Activated CD8-positive, alpha-beta memory T cell treated with anti-CD3 and anti-CD28 coated beads for 4 hours (primary cell): ENCODE measurements at places on chromosomes 5 and 9.

GRCh38 chr5:142151436-142152383 lies 43.1 kb downstream of the NDFIP1 start:
- DNase-seq = peak; percentile 14

DNA sequence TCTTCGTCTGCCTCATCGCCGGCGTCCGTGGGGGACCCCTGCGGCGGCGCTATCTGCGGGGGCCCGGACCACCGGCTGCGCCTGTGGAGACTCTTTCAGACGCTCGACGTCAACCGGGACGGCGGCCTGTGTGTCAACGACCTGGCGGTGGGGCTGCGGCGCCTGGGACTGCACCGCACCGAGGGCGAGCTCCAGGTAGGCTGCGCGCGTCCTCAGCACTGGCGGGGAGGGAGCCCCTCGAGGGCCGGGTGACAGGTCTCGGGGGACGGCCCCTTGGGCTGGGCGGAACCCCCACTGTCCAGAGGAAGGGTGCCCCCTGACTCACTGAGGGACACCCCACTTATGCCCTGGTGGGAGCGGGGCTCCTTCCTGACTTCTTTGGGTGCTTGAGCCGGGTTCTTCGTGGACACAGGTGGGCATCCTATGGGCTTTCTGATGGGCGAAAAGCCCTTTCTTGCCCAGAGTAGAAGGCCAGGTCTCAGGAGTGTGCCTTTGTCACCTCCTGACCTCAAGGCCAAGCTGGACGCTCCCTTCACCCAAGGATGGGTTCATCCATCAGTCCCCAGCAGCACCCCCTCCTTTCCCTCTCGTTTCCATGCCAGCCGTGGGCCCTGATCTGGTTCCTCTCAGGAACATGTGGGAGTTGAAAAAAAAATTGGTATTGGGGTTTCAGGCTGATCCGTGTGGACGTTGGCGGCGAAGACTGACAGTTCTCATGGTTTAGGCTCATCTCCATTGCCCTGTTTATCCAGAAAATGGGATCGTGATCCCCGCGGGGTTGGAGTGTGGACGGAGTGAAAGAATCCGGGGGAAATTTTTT lies 564 bp downstream of the SLC25A25 start:
- DNase-seq = no peak

GRCh38 chr5:181246276-181247049 lies 2.8 kb upstream of the RACK1 start:
- DNase-seq = peak; percentile 55

DNA sequence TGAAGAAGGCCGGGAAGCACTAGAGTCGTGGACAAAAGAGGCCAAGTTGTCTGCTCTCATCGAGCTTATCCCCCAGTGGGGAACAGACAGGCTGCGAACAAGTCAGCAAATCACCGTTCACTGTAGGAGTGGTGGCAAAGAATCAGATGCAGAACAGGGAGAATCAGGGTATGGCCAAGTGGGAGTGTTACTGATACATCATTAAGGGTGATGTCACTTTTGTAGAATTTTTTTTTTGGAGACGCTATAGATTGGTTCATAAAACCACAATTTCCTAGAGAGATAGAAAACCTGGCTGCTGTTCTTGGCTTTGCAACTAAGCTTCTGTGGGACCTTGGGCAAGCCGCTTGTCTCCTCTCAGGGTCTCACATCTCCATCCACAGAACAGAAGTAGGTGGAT lies 21.3 kb downstream of the SPRY4 start:
- DNase-seq = no peak

GRCh38 chr5:16554110-16554509 lies 62.7 kb downstream of the RETREG1 start:
- DNase-seq = no peak

DNA sequence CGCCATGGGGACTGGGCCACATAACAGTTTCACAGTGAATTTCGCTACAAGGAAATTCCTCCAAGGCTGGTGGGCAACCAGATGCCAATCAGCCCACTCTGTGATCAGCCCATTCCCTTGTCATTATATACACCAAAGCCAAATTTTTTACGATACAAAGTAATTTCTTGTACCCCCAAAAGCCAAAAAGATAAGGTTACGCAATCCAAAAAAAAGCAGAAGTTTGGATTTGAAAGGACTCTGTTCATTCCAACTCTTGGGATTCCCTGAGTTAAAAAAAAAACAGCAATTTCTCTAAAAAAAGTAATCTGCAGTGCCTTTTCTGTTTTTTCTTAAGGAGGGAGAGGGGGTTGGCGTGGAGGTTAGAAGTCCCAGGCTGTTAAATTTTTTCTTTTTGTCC lies 166.8 kb downstream of the CDH10 start:
- DNase-seq = no peak

- DNase-seq = no peak
Observed at GRCh38 chr5:141947316-141947715, 10.7 kb downstream of the PCDH12 start.

DNA sequence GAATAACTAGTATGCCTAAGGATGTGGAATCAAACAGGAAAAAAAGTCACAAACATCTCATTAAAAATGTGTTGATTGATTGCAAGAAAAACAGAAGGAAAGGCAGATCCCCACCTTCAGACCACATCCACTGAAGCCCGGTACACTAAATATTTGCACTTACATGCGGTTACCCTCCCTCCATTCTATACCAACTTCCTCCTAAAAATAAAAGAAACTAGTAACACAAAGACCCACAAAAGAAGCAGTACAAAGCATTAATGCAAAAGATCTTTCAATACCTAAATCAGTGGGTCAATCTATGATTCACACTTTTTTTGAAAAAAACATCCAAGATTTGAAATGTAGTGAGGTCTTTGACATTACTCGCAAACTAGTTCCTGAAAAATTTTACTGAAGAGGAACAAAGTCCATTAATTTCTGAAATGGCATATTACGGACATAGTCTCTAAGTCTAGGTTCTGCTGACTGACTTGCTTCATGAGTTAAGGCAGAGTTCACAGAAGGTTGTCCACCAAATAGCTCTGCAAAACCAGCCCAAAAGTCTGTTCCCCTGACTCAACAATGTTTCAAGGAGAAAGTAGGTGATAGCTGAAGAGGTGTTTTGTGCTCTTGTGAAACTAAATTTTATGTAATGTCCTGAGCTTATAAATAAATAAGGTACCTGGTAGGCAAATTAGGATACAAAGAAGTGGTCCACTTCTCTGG lies 100.7 kb downstream of the PAM start:
- no peak for DNase-seq
